ENCODE measurements at places on chromosomes 1 and 21.

GRCh38 chr21:17726047-17726829, 92.9 kb downstream of the C21orf91 start:
- DNase-seq: peak; percentile 4

GRCh38 chr1:15068152-15068551, 85.4 kb upstream of the TMEM51 start:
- no peak for DNase-seq

DNA sequence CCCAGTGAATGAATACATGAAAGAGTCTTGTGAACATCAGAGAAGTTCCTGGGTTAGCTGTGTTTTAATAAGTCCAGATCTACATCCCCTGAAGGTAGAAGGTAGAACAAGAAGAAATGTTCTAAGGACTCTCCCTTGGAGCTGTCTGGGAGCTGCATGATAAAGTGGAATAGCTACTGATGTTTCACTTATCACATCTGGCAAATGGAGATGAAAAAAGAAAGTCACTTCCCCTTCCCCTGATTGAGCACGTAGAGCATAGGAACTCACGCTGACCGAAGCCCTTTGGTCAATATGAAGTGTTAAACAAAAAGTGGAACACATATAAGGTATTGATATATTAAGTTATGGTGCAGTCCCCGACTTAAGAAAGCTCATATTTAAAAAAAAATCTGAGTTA, 53.2 kb upstream of the PARP1 start:
- DNase-seq: no peak

- DNase-seq: no peak
Observed at GRCh38 chr1:119397986-119398385, 17.0 kb upstream of the HSD3B2 start.

DNA sequence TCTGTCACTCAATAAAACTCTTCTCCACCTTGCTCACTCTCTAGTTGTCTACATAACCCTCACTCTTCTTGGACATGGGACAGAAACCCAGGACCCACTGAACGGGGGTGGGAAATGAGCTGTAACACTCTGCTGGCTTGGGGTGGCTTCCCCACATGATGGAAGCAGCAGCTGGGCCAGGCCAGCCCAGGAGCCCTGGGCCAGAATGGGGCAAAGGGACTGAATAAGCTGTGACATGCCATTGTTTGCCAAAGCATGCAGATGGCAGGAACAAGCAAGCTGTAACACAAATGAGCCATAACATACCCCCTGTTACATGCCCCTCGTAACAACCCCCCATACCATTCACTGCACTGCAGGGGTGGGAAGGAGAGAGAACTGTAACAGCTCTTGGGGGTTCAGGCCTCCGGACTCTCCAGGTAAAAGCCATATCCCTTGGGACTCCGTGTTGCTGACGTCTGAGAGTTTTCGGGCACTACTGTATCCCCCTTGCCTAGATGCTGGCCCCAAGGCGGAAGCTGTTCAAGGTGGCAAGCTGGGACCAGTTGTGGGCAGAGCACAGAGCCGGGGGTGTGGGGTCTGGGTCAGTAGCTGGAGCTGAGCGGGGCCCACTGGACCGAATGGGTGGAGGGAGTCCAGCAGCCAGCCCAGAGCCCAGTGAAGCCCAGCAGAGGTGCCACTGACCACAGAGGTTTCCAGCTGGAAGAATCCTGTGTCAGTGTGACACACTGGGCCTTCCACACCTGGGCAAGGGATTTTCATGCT, 56.1 kb upstream of the DMRTB1 start:
- DNase-seq: no peak

DNA sequence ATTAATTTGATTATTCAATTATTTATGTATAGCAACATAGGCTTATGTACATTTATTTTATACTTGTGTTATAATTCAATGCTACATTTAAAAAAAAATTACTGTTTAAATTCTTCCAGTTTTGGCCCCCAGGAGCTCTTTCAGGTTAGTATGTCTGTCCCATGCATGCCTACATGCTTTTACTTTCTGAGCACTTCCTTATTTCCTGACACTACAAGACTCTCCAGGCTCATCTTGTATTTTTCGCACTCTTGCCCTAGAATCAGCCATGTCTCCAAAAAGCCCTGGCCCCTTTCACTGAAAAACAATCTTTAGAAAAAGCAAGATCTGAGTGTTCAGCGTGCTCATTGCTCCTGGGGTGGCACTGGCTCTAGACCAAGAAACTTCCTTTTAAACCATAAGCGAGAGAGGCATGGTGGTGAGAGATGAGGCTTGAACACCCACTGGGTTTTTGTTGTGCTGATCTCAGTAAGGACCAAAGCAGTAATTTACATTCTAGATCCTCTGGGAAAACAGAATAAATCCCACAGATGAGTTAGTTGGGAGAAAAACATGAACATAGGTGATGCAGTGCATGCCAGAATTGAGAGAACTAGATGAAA, 95.0 kb downstream of the SLC30A10 start:
- DNase-seq: no peak

DNA sequence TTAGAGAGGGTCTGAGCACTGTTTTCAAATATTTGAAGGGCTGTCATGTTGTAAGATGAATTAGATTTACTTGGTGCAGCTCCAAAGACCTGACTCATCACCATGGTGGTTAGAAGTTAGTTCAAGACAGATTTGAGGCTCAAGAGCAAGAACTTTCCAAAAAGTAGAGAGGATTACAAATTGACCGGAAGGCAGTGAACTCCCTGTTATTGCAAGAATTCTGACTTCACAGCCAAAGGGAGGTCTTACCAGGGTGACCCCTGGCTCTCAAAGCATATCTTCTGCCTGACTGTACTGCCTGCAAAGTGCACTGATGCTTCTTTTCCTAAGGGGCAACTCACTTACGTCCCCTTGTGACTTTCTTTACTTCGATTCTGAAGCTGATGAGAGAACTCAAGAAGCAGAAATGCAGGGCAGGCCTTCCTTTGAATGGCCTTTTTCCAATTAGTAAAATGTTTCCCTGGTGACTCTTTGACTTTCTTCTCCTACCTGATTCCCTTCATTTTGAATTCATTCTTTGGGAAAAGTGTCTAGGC, 86.4 kb downstream of the NAV1 start:
- DNase-seq: no peak

- DNase-seq: peak; percentile 91
Observed at GRCh38 chr1:1511533-1512285, at the start of gene ATAD3A. Gene ATAD3A, plus strand, starts transcription at chr1:1512162. Its CDS starts 107 bp downstream, at chr1:1512269.

GRCh38 chr1:198959032-198959431, 320.2 kb downstream of the PTPRC start:
- no peak for DNase-seq

DNA sequence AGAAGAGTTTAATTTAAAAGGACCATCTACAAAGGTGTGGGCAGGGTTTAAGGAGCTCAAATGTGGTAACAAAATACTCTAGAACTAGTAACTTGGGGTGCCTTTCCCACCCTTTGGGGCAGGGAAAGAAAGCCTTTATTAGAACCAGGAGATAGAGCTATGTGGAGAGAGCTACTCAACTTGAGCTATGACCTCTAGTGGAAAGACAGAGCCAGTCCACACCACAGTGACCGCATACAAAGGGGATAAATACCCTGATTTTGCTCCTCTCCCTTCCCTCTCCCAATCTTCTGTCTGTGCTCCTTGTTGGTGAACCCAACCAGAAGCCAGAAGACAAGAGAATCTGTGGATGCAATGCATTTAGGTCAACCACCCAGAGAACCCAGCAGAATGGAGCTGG, 54.4 kb upstream of the JAK1 start:
- no peak for DNase-seq

DNA sequence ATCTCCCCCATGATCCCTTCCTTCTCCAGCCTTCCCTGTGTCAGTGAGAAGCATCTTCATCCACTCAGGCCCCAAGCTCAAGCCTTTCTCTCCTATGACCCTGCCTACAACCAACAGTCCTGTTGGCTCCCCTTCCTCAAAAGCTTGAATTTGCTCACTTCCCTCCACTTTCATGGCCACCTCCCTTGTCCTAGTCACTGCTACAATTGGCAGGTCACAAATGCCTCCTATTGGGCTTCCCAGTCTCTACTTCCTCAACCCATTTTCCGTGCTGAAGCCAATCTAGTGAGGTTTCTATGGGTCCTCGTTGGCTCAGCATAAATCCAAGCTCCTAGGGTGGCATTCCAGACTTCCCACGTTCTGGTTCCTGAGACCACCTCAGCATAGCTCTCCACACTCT, 40.2 kb upstream of the SLC6A9 start:
- DNase-seq: no peak

GRCh38 chr1:147641695-147642592, 28.4 kb downstream of the ACP6 start:
- DNase-seq: peak; percentile 68

All from NCI-H1694 (cell line).